ENCODE measurements at places on chromosomes 1 and 21. TPM values are rescaled to one million over a fixed set of nuclear protein-coding genes. Genes with fewer than 3 reads are reported as not detected.

DNA sequence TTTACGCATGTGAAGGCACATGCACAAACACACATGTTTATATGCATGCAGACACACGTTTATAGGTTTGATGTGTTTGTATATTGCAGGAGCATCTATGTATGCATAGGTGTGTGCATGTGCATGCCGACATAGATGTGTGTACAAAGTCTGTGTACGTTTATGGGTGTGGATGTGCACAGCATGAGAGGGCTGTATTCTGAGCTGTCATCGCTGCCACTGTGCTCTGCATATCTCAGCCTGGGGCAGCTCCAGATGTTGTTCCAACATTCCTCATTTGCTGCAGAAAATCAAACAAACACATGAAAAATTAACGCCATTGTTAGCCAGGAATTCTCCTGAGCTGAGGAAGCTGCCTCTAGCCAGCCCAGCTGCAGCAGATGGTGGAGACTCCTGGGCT lies 132.3 kb upstream of the CSF3R start:
- no peak for DNase-seq

DNA sequence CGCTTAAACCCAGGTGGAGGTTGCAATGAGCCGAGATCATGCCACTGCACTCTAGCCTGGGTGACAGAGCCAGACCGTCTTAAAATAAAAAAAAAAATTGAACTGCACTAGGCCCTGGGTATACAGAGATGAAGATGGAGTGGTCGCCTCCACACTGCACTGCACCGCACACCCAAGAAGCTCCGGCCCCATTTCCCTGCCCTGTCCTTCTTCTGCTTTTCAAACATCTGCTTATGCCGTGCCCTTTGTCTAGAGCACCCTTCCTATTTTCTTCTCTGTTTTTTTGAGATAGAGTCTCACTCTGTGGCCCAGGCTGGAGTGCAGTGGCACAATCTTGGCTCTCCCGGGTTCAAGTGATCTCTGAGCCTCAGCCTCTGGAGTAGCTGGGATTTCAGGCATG lies 17.4 kb downstream of the IQGAP3 start:
- no peak for DNase-seq

DNA sequence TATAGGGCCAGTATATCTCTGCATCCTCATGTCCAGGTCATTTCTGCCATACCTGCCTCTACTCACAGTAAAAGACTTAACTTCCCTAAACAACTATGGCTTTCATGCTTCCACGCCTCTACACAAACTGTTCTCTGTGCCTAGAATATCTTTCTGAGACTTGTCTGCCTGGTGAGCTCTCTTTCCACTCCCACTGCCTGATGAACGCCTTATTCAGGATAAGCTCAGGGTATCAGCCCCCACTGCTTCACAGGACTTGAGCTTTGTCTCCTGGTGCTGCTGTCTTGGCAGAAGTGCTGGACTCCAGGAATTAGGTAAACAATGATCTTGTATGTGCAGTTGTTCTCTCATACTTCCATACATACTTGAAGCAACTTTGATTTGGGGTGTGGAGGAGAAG lies 4.8 kb upstream of the DDX20 start:
- no peak for DNase-seq

- peak; percentile 62 for DNase-seq
These were observed 6.2 kb upstream of the ZNF281 start for GRCh38 chr1:200415789-200416593.

- no peak for DNase-seq
These were observed 12.5 kb downstream of the NPHP4 start for GRCh38 chr1:5979536-5980313.

DNA sequence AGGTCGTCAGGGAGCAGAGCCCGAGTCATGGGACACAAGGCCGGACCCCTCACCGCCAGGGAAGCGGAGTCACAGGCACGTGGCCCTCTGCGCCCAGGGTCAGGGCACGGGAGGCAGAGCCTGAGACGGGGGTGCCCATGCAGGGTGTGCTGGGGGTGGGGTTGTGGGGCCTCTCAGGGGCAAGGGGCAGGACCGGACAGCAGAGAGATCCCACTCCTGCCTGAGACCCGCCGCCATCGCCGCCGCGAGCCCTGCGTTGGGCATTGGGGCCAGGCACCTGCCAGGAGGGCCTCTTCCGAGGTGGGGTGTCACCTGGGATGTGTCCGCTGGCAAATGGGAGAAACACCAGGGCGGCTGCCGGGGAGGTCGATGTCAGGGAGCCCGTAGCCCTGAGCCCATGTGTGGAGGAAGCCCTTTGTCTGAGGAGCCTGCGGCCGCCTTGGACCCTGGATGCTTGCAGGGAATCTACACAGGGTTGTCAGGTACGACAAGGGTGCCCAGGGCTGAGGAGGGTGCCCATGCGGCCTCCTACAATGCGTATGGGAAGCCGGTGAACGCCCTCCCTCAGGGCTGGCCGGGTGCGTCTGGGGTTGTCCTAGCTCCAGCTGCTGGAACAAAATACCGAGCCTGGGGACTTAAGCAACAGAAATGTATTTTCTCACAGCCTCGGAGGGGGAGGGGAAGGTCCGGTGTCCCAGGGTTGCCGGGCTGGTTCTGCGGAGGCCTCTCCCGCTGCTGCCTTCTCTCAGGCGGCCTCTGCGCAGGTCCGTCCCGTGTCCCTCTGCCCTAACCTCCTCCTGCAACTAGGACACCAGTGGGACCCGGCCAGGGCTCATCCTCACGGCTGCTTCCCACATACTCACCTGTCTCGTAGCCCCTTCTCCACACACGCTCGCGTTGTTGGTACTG lies 16.4 kb upstream of the C1orf159 start:
- DNase-seq, result peak; percentile 67

GRCh38 chr1:31548534-31548906 lies 27.8 kb upstream of the TINAGL1 start:
- DNase-seq, result no peak

DNA sequence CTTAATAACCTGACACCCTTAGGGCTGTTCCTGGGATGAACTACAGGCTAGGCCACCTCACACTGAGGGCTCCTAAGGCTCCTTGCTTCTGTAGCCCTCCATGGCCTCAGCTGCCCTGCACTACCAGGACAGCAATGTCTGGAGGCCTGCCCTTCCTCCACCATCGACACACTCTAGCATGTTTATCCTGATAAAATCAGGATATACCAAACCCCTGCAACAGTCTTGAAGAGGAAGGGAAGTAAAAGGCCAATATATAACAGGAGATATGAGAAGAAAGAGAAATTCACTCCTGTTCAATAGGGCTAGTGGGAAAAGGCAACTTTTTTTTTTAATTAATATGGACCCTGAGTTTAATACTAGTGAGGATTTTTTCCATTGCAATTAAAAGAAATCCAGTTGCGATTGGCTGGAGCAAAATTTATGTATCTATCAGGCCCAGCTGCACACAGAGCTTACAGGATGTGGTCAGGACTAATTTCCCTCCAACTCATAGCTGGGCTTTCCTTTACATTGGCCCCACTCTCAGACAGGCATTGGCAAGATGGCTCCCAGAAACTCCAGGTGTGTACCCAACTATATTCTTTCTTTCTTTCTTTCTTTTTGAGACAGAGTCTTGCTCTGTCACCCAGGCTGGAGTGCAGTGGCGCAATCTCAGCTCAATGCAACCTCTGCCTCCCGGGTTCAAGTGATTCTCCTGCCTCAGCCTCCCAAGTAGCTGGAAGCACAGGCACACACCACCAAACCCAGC lies 13.5 kb upstream of the ATP2B4 start:
- DNase-seq, result no peak

GRCh38 chr1:178609015-178609414 lies 96.1 kb downstream of the TEX35 start:
- DNase-seq, result no peak

DNA sequence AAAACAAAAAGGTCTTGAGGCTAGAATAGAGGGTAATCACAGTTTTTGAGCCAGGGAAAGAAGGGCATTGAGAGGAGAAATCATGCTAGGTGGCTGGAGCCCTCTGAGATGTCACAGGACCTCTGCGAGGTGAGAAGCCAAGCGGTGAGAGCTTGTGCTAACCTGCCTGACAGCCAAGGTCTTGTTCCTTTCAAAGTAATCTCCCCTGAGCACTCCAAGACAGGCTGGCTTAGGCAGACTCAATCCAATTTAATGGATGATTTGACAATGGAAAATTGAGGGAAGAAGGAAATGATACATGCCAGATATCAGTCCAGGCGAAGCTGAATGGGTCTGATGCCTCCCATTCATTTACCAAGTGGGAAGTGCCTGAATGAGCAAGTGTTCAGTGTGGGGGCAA lies 311.9 kb upstream of the PTBP2 start:
- no peak for DNase-seq

GRCh38 chr21:14376854-14377253 lies 6.1 kb downstream of the HSPA13 start:
- DNase-seq, result no peak

DNA sequence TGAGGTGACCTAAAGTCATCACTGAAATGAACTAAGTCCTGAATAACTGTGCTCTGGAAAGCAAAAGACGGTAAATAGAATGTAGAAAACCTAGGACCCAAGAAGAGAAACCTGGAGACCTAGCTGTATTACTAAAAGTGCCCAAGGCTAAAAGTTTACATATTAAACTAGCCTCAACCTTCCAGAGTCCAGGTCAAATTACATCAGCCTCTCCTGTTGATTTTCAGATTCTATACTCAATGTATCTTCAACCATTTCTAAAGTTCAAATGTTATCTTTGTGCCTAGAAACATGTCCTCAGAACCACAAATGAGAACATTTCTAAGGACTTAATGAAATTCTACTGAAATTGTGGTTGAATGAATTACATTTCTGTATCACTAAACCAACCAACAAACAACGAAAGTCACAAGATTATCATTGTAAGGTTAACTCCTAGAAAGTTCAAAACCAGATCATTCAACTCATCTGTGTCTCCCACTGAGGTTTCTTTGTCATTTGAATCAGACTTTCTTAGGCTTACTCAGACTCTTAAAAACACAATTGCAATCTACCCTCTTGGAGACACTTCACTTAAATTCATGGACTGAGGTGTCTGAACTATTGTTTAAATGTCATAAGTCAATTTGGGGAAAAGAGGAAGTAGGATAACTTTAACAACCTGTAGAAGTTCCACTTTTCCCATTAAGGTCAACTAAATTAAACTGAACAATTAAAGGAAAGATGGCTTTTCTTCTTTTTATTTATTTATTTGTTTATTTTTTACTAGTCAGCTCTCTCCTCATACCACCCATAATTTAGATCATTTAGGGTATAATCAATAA lies 207.7 kb downstream of the BARHL2 start:
- DNase-seq, result no peak

- DNase-seq, result no peak
These were observed 702.2 kb upstream of the ADGRL4 start for GRCh38 chr1:79708646-79709265.

DNA sequence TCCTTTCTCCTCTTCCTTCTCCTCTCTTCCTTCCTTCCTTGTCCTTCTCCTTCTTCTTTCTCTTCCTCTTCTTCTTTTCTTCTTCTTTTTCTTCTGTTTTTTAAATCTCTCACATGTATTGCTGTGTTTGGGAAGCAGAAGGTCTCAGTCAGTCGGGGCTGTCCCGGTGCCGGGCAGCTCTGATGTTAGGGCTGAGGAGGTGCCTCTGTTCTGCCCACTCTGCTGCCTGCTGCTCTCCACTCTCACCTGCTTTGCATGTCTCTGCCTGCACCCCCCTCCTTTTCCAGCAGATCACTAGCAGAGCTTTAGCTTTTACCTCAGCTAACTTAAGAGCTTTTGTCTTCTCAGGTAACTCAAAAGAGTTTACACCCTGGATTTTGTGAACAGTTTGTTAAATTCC lies 276.6 kb downstream of the CHRM3 start:
- no peak for DNase-seq

The TNFRSF9 gene
- 0.35 TPM for total RNA-seq

The SYT6 gene
- 1.4 TPM for total RNA-seq

The GPR25 gene
- total RNA-seq, result 0.66 TPM

The TAL1 gene
- 6.0 TPM for total RNA-seq

The WNT3A gene
- 0.06 TPM for total RNA-seq

The SPRR2E gene
- total RNA-seq, result not detected

The PPP1R15B gene
- 38.8 TPM for total RNA-seq

The PROK1 gene
- 0.40 TPM for total RNA-seq

Measured in mucosa of gallbladder (tissue), 1 donor.